ENCODE measurements at places on chromosomes 6 and 20.

DNA sequence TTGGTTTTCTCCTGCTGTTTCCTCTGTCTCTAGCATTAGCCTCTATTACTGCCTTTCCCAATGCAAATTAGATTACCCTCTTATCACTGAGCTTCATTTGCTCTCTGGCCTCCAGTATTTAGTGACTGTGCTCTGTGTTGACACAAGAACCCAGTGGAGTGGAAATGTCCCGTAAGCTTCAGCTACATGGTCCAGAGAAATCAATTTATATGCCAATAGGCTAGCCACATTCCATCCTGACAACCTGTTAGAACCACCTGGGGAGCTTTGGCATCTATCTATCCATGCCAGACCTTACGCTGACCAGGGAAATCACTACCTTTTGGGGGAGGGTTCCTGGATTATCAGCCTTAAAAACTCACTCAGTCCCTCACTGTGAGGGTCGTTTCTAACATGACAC, 459.6 kb downstream of the UTRN start:
- no peak for DNase-seq

DNA sequence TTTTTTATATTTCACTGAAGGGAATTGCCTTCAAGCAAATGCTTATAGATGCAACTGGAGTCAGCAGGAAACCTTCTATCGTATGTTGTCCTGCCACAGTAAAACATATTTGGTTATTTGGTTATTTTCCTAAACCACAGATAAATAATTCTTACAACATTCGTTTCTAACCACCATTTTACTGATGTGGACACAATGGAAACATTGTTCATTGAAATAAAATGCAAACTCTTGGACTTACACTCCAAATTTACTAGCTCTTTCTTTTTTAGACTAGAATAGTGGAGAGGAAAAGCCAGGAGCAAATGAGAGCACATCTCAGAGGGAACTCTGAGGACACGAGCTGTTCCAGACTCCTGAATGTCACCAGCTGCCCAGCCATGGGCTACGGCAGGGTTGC, 114.8 kb downstream of the RPS12 start:
- no peak for DNase-seq

DNA sequence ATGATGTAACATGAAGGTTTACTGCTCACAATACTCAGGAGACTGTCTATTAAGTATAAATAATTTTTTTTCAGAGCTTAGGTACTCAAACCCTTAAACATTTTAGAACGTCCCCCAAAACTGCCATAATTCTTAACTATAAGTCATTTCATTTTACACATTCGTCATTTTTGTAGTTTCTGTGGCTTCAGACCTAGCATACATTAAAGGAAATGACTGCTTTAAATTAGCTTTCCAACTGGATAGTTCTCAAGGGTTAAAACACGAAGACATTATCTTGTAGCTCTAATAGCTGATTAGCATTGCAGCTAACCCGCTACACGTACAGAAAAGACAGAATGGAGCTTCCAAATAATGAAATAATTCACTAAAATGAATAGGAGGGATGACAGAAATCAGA, 24.9 kb upstream of the PLN start:
- DNase-seq: no peak

DNA sequence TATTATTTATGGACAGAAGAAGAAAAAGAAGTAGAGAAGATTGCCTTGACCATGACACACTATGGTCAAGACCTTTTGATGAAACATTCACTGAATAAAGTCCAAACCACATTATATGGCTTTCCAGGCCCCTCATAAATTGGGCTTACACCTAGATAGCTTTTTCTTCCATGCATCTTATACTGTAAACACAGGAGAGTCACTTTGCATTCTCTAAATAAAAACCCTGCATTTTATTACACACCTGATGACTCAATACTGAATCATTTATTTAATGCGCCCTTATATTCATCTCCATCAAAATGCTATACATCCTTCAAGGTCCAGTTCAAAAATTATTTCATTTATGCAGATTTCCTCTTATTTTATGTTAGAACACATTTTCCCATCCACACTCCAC, 78.0 kb downstream of the COL21A1 start:
- no peak for DNase-seq

DNA sequence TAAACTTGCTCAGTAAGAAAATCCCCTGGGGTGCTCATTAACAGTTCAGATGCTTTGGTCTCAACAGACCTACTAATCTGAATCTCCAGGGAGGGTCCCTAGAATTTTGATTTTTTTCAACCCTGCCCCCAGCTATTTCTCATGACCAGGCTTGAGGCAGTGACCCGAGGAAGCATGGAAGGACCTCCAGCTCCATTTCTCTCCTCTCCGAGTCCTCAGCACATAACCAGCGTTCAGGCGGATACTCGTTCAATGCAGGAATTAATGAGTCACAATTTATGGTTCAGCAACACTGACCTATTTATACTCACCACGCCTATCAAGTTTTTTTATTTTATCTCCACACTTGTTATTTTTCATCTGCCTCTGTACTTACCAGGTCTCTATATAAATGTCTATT, 369.2 kb upstream of the CDH4 start:
- no peak for DNase-seq

- DNase-seq: no peak
Observed at GRCh38 chr20:48207505-48207904, 422.2 kb upstream of the SULF2 start.

DNA sequence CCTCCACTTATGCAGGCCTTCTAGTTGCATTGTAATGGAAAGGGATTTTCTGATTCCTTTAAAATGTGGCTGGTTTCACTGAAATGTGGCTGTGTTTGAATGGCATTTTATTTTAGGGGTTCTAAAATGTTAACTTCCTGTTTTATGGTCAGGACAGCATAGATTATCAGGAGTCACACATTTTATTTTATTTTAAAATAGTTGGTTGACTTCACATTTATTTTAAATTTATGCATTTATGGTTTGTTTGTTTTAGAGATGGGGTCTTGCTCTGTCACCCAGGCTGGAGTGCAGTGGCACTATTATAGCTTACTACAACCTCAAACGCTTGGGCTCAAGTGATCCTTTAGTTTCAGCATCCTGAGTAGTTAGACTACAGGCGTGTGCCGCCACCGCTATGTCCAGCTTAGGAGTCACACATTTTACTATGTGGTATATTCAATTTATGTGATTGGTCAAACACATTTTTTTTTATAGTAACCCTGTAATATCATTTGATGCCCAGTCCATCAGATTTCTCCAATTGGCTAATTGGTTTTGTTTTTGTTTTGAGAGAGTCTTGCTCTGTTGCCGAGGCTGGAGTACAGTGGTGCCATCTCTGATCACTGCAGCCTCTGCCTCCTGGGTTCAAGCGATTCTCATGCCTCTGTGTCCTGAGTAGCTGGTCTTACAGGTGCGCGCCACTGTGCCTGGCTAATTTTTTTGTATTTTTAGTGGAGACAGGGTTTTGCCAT, 2.3 kb downstream of the DTD1 start:
- no peak for DNase-seq

DNA sequence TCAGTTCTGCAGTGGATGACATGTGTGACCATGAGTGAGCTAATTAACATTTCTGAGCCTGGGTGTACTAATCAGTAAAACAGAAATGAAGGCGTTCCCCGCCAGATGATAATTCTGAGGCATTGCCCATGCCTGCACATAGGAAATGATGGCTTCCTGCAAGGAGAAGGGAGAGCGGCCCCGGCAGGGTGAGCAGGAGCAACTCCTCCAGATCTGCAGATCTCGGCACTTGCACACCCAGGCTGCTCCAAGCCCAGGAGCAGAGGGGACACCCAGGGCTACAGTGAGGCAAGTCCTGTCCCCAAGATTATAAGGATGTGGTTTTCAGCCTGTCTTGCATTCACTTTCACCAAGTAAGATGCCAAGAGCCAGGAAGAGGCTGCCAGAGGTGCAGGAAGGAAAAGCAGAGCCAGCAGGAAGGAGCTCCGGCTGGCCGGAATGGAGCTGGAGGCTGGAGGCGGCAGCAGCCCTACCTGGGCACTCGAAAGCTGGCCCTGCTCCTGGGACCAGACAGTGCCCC, 177.5 kb upstream of the CST7 start:
- DNase-seq: no peak

GRCh38 chr6:116925088-116925794, 48.2 kb downstream of the RFX6 start:
- DNase-seq: no peak

- no peak for DNase-seq
Observed at GRCh38 chr20:7207186-7207798, 439.8 kb downstream of the BMP2 start.

DNA sequence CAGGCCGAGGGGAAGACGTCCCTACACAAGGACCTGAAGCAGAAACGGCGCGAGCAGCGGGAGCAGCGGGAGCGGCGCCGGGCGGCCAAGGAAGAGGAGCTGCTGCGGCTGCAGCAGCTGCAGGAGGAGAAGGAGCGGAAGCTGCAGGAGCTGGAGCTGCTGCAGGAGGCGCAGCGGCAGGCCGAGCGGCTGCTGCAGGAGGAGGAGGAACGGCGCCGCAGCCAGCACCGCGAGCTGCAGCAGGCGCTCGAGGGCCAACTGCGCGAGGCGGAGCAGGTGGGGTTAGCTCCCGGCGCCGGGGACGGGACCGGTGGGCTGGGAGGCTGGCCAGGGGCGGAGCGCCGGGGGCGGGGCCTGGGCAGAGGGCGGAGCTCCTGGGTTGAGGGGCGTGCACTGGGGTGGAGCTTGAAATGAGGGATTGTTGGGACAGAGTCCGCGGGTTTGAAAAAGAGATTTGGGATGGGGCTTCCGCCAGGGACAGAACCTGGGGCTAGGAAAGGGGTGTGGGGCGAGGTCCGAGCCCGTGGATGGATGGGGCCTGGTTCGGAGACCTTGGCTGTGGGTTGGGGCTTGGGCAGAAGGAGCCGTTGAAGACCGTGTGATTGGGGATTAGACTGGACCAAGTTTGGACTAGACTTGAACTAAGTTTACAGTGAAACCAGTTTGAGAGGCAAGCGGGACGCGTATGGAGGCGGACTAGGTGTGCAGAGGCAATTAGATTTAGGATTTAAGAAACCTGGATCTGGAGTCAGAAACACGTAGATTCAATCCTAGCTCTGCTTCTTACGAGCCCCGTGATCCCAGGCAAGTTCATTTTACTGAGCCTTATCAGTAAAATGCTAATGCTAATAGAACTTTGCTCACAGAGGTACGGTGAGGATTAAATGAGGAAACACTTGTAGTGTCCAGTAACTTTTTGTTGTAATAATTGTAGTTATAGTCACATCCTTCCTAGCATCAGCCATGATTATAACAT, 20.9 kb downstream of the DEF6 start:
- no peak for DNase-seq

DNA sequence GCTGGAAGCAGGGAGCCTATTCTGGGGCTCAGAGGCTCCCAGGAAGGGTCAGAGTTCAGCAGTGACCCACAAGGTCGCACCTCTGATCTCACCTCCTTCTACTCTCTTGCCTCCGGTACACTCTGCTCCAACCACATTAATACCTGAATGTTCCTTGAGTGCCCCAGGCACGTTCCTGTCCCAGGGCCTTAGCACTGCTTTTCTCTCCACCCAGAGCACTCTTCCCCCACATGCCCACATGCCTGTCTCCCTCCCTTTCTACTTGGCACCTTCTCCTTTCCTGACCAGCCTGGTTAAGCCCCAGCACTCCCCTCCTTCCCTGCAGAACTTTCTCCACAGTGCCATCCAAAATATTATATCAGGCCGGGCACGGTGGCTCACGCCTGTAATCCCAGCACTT, 13.4 kb downstream of the KCNB1 start:
- no peak for DNase-seq

DNA sequence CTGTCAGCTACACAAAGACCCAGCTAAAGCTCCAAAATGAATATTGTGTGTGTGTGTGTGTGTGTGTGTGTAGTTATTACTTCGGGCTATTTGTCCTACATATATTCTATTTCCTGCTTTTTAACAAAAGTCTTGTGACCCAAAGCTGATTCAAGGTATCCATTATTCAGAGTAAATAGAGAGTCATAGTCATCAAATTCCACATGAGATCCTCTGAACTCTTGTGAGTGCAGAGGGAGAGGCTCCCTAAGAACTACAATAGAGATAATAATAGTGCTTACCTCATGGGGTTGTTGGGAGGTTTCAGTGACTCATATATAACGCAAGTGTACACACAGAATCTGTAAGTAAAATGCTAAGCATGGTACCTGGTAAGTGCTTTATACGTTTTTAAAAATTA, 95.6 kb upstream of the SHLD1 start:
- no peak for DNase-seq

- DNase-seq: no peak
Observed at GRCh38 chr20:48400009-48400408, 427.8 kb downstream of the PREX1 start.

- no peak for DNase-seq
Observed at GRCh38 chr20:39468703-39469102, 506.6 kb downstream of the DHX35 start.

GRCh38 chr6:44284121-44284520, 13.9 kb downstream of the TMEM151B start:
- DNase-seq: no peak

- DNase-seq: no peak
Observed at GRCh38 chr6:43428874-43429273, 1.5 kb downstream of the ABCC10 start.
